PC-3 (cell line): ENCODE measurements at places on chromosomes 1 and 21. TPM values are rescaled to one million over a fixed set of nuclear protein-coding genes. Genes with fewer than 3 reads are reported as not detected.

PTPN7 gene
- not detected in 2 replicates for total RNA-seq

DNAJC6 gene
- 3.0 and 7.3 TPM in 2 replicates for total RNA-seq

DNA sequence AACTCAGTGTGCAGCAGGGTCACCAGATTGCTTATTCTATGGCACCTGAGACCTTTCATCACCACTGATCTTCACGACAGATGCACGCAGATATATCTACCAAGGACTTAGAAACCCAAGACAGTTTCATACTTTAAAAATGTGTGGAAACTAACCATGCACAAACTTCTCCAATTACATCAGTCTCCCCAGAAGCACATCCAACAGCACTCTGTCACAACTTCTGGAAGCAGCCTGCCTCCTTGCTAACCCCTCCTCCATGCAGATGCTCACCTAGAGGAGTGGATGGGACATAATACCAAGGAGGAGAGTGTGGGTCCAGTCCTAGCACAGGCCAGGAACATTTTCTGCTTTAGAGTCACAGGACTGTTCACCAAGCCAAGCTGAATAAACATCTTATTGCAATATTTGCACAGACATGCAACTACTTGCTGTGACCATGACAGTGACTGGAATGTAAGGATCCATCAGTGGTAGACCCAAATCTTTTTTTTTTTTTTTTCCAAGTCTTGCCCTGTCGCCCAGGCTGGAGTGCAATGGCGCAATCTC is 69.4 kb downstream of the HIVEP3 start:
- no peak for DNase-seq

DNA sequence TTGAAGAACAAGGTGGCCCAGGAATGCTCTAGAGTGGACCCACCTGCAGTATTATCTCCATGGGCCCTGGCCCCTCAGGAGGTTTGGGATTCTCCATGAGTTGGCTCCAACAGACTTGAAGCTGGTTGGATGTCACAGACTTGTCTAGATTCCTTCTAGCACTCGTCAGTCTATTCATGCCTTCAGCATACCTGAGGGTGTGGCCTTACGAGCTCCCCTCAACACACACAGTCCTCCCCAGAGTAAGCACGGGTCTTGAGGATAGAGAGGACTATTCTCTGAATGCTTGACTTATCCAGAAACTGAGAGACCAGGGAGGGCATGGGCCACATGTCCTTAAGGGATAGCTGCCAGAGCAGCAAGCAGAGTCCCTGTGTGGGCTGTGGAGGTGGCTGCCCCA is 45.9 kb upstream of the COL6A1 start:
- no peak for DNase-seq

DNA sequence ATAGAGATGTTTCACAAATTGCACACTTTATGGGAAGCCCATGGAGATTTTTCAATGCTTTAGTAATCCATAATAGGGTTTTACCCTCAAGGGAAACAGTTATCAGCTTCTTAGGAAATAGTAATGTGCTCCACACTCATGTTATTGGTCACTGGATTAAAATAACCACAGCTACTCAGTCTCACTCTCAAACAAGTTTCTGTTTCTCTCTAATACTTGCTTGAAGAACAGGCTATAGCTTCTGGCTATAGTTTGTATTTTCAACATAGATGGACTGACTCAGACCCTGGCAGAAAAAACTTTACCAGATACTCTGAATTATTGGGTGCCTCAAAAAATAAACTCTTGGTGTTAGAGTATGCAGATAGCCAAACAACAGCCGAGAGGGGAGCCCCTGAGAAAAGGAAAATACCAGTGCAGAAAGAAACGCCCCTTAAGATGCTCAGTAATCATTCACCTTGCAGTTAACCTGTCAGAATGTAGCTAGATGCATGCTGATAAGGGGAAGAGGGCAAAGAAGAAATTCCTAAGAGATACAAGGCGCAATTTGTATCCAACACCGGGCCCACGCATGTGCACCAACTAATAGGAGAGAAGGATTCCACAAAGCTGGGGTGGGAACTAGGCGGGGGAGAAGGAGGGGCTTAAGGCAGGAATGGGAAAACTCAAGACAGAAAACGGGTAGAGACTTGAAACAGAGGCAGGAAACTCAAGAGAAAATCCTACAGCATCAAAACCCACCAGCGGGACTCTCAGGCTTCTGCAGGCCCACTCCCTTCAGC is 30.4 kb upstream of the PDE4B start:
- DNase-seq, result peak; percentile 65

DNA sequence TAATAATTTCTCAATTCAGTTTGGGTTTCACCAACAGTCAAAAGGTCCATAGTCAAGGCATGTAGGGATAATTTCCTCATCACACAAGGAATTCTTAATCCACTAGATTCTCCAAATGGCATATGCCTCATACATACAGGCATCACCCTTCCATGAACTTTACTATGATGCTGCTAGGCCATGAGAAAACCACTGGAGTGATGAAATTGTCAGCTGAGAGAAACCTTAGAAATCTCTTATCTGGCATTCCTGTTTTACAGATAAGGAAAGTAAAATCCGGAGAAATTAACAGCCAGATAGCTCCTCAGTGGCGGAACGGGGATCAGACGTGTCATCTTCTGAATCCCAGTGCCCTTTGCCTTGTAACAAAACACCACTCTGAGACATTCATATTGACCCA is 274.4 kb downstream of the NTNG1 start:
- no peak for DNase-seq

DNA sequence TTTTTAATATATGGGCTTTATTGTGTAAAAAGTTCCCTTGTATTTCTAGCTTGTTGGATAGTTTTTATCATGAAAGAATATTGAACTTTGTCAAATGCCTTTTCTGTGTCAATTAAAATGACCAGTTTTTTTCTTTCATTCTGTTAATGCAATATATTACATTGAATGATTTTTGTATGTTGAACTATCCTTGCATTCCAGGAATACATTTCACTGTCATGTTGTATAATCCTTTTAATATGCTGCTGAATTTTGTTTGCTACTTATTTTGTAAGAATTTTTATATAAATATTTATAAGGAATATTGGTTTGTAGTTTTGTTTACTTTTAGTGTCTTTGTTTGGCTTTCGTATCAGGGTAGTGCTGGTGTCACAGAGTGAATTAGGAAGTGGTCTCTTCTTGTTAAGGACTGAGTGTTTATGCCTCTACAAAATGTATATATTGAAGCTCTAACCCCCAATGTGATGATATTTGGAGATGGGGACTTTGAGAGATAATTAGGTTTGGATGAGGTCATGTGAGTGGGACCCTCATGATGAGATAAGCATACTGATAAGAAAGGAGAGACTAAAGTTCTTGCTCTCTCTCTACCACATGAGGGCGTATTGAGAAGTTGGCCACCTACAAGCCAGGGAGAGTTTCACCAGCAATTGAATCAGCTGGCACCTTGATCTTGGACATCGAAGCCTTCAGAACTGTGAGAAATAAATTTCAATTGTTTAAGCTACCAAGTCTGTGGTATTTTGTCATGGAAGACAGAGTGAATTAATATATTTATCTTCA is 12.0 kb upstream of the SLAMF6 start:
- DNase-seq, result no peak
